HFFc6 (cell line): ENCODE measurements at places on chromosomes 4 and X. TPM values are rescaled to one million over a fixed set of nuclear protein-coding genes. Genes with fewer than 3 reads are reported as not detected.

DNA sequence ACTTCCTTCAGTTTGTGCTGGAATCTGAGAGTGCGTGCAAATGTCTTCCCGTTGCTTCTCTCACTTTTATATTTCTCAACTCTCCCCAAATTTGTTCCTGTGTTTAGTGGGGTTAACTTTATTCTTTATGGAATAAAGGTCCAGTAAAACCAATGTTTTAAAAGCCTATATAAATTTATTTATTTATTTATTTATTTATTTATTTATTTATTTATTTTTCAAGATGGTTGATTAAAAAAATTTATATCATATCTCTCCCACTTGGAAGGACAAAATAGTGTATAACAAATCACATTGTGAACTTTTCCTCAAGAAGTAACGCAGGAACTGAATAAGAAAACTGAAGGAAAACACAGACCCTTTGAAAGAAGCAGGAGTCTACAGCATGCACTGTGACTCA, 95.3 kb upstream of the ITM2A start:
- DNase-seq: no peak
- H3K27me3 ChIP-seq: no peaks in the 10 kb centered on the region
- no peaks in the 10 kb centered on the region for H3K4me1 ChIP-seq
- H3K36me3 ChIP-seq: no peaks in the 10 kb centered on the region

GRCh38 chrX:96403446-96403845, 281.2 kb upstream of the DIAPH2 start:
- H3K4me1 ChIP-seq: peaks cover 36% of the 10 kb centered on the region
- no peaks in the 10 kb centered on the region; the same call in 1 of the 2 replicates for H3K27me3 ChIP-seq
- no peak overlapping the region for H3K4me3 ChIP-seq
- no peak overlapping the region for H3K27ac ChIP-seq

DNA sequence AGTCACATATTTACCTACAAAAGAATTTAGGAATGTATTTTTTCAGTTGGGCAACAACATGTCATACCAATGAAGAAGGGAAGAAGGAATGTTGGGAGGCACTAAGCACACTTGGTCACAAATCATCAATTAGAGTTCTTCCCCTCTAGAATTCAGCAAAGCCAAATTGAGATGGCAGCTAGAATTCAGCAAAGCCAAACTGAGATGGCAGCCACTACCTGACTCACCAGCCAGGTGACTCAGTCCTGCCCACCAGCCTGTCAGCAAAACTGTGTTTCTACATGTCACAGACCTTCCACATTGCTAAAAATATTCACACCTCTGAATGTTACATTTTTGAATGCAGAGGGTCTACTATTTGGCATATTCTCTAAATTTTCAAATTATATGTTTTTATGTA, 63.2 kb upstream of the NOCT start:
- no peak overlapping the region for H3K4me3 ChIP-seq
- H3K27me3 ChIP-seq: peaks cover 10% of the 10 kb centered on the region
- peaks cover 10% of the 10 kb centered on the region for H3K4me1 ChIP-seq

GRCh38 chr4:124337874-124338273, 374.7 kb downstream of the ANKRD50 start:
- no peak overlapping the region for H3K4me3 ChIP-seq
- H3K4me1 ChIP-seq: peaks cover 5% of the 10 kb centered on the region; the same call in 1 of the 2 replicates
- no peaks in the 10 kb centered on the region; the same call in 1 of the 2 replicates for H3K27me3 ChIP-seq

- H3K4me3 ChIP-seq: no peak overlapping the region
- H3K27me3 ChIP-seq: peaks cover 16% of the 10 kb centered on the region
- H3K36me3 ChIP-seq: no peaks in the 10 kb centered on the region
- H3K27ac ChIP-seq: no peak overlapping the region
- no peaks in the 10 kb centered on the region for H3K4me1 ChIP-seq
Observed at GRCh38 chr4:48275247-48275646, 5.6 kb upstream of the TEC start.

- no peaks in the 10 kb centered on the region for H3K36me3 ChIP-seq
- H3K4me1 ChIP-seq: no peaks in the 10 kb centered on the region
- DNase-seq: no peak
- H3K27me3 ChIP-seq: no peaks in the 10 kb centered on the region
- no peak overlapping the region for H3K27ac ChIP-seq
- H3K4me3 ChIP-seq: no peak overlapping the region
Observed at GRCh38 chrX:78693536-78693935, 34.4 kb upstream of the RTL3 start.

DNA sequence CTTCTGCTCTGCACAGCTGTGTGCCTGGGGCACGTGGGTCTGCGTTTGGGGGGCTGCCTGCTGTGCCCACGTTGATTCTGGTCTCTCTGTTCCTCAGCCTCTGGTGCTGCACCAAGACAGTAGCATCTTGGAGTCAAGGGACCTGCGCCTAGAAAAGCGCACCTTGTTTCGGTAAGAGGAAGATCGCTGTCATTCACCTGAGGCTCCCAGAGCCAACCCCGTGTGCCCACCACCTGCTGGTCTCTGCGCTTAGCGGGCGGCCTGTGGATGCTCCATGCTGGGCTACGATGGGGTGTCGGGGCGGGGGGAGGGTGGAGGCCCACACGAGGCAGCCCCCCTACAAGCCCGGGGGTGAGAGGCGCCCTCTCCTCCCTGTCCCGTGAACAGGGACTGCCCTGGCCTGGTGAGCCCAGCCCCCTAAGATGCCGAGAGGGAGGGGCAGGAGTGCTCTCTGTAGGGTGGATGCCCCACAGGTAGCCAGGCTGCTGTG, 18.9 kb upstream of the HGFAC start:
- no peaks in the 10 kb centered on the region; the same call in 1 of the 2 replicates for H3K36me3 ChIP-seq
- no peak overlapping the region for H3K4me3 ChIP-seq
- no peaks in the 10 kb centered on the region for H3K4me1 ChIP-seq
- H3K27me3 ChIP-seq: peaks cover 2% of the 10 kb centered on the region

DNA sequence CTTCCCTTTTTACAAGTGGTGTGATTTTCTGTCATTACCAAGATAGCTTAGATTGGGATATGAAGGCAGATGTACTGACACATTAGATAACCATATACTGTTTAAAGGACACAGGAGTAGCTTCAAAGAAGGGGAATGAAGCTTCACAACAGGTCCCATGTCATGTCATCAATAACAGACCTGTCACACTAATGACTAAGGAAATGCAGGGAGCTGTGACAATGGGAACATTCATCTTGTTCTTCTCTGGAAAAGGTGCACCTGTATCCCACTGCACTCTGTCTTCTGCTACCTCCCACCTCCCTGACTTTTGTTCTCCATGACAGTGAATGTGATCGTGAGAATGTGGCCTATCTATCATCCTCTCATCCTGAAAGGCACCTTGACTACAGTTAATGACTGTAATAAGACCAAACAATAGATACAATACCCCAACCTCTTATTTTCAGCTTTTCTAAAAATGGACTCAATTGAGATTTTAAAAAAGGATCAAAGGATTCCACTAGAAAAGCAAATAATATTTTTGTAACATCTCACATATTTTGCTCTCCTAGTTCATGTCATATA, 472.5 kb downstream of the STPG2 start:
- no peaks in the 10 kb centered on the region for H3K36me3 ChIP-seq
- no peaks in the 10 kb centered on the region for H3K27me3 ChIP-seq
- H3K4me1 ChIP-seq: no peaks in the 10 kb centered on the region

DNA sequence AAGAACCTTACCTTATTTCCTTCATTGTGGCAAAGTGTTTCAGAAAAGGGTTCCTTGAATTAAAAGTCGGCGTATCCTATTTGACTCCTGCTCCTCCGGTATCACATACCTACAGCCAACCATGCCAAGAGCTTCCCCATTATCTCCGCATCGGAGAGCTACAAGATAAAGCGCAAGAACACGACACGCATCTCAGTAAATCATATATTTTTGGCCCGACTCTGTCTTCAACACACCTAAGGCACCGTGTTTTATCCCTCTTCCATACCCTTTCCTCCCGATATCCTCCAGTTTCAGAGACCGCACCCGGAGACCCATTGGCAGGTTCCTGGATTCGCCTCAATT, 497 bp upstream of the THAP9 start:
- H3K4me1 ChIP-seq: peaks cover 23% of the 10 kb centered on the region
- peaks cover 19% of the 10 kb centered on the region; the same call in 1 of the 2 replicates for H3K36me3 ChIP-seq
- no peak overlapping the region for H3K4me3 ChIP-seq
- no peaks in the 10 kb centered on the region for H3K27me3 ChIP-seq

DNA sequence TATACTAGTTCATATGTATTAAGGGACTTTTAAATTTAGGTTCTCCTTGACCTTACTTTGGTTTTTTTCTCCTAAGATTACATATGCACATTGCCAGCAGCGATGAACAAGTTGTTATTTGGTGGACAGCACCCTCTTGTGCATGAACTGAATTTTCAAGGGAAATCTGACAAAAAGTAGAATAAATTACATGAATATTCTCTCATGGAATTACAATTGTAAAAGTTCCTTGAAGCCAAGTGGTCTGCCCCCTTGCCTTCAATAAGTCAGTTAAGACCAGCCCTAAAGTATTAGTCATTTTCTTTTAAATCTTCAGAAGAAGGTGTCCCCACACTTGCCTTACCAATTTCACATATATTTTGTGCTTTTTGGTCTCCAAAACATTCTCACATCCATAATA, 30.7 kb upstream of the SMARCA5 start:
- H3K27me3 ChIP-seq: no peaks in the 10 kb centered on the region; the same call in 1 of the 2 replicates
- H3K36me3 ChIP-seq: no peaks in the 10 kb centered on the region
- no peaks in the 10 kb centered on the region for H3K4me1 ChIP-seq

DNA sequence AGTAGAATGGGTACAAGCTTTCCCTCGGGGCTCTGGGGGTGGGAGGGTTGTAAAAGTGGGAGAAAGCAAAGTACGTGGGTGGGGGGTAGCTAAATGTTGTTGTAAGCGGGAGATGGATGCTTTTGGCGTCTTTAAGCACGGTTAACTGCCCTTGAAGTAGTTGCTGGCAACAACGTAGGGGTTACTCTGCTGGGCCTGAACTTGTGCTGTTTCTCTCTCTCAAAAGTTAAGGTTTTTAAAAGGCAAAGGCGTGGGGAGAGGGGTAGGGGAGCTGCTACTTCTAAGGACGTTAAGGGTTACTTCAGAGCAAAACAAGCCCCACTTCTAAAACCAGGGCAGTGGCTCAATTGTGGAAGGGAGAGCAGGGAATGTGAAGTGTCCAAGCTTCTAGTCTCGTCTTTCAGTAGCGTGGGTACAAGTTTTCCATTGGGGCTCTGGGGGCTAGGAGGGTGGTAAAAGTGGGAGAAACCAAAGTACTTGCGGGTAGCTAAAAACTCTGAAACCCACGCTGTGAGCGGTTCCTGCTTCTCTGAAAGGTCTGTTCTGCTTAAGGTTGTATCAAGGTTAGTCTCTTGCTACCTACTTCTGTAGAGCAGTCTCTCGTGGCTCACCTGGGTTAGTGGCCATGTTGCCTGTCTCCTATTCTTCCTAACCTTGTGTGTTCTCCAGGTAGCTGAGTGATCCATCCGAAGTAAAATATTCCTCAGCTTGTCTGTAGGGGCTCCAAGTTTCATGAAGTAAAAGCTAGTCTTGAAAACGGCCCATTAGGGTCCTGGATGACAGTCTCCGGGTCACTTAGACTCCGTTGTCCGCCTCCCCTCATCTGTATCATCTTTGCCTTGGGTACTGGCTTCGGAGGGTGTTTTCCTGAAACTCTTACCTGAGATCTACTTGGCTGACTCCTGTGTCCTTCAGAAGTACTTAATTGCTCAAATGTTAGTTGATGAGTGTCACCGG, 1.7 kb upstream of the WDR1 start:
- H3K4me1 ChIP-seq: peaks cover 42% of the 10 kb centered on the region
- H3K36me3 ChIP-seq: peaks cover 27% of the 10 kb centered on the region
- H3K27ac ChIP-seq: peak overlapping the region; percentile 87; the same call in 1 of the 2 replicates
- DNase-seq: no peak

DNA sequence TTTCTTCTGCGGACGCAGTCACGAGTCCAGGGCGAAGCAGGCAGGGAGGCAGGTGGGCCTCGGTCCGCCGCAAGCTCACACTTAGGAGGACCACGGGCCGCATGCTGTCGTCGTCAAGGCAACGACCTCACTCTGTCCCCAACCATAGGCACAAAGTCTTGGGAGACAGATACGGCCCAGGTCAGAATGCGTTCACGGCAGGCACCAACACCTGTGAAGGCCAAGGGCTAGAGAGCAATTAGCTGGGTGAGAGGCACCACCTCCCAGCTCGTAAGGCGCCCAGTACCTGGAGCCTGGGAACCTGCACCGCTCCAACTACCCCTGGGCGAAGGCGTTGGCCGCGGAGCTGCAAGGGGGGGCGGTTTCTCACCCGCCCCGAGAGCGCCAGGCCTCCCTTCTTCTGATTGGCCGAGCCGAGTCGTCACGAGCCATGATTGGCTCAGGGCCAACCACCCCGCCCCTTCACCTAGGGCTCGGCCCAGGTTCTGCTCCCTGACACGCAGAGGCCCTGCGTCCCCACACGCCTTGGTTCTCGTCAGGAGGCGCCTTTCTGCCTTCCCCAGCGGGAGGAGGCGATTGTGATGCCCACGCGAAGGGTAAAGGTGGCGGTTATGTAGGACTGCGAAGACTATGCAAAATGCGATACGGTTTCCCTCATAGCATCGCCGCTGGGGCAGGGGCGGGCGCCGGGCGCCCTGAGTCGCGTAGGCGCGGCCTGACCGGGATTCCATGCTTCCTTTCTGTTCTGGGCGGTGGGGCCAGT, at the start of gene CDKL2:
CDKL2 (minus strand) TSS at position 355 of the 763 bp plus-strand sequence. CDS start 4,540 bp downstream, outside the sequence.
- H3K27ac ChIP-seq: peak within 1 kb of the TSS; percentile 22
- H3K27me3 ChIP-seq: peaks cover 2% of the 10 kb centered on the region; the same call in 1 of the 2 replicates
- peak within 1 kb of the TSS; percentile 83 for H3K4me3 ChIP-seq
- no peaks in the 10 kb centered on the region for H3K36me3 ChIP-seq

GRCh38 chr4:122003335-122003734, 51.5 kb upstream of the TRPC3 start:
- H3K27me3 ChIP-seq: peaks cover 5% of the 10 kb centered on the region; the same call in 1 of the 2 replicates
- no peaks in the 10 kb centered on the region; the same call in 1 of the 2 replicates for H3K4me1 ChIP-seq
- H3K36me3 ChIP-seq: no peaks in the 10 kb centered on the region
- H3K27ac ChIP-seq: no peak overlapping the region

DNA sequence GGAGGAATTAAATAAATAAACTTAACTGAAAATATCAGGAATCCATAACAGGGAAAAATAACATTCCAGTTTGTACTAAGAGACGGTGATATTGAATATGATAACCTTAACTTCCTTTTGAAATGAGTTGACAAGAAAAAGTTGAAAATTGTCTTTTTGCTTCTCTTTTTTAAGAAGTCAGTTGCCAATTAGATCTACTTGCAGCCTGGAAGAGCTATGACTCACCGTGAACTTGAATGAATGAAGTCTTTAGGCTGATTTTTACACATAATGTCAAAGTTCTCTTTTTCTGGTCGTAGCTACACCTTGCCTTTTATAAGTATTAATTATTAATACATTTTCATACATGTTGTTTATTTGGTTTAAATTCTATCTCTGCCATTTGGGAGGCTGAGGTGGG, 94.4 kb upstream of the HPGD start:
- no peaks in the 10 kb centered on the region for H3K4me1 ChIP-seq
- no peaks in the 10 kb centered on the region; the same call in 1 of the 2 replicates for H3K27me3 ChIP-seq
- no peak overlapping the region for H3K4me3 ChIP-seq
- H3K27ac ChIP-seq: no peak overlapping the region
- 0 out of 2 replicates have a peak, but pooled peaks cover 6% of the 10 kb centered on the region for H3K36me3 ChIP-seq
- DNase-seq: no peak

- H3K36me3 ChIP-seq: no peaks in the 10 kb centered on the region
- no peak overlapping the region for H3K27ac ChIP-seq
- H3K4me1 ChIP-seq: no peaks in the 10 kb centered on the region
- H3K4me3 ChIP-seq: no peak overlapping the region
Observed at GRCh38 chr4:11455201-11455835, 26.6 kb upstream of the HS3ST1 start.

Gene TRIM2
- total RNA-seq: 34.4 to 39.3 TPM (median 37.5 TPM) in 3 replicates

Gene SSX3
- not detected in 3 replicates for total RNA-seq

Gene C4orf51
- total RNA-seq: not detected in 2 replicates

Gene DMP1
- not detected in 3 replicates for total RNA-seq
